ENCODE measurements at places on chromosomes 3 and 15.

DNA sequence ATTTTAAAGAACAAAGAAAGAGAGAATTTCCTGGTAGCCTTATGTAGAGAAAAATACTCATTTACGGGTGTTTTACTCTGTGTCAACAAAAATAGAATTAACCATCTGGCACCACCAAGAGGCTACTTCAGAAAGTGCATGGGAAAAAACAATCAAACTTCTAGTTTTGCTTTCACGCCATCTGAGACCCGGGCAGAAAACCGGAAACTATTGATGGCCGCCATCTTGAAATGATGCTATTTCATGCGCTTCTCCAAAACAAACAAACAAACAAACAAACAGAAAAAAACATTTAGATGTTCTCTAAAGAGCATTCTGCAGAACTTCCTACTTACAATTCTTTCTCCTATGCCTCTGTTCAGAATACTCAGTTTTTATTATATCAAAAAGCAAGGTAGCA, 49.4 kb upstream of the SYNPR start:
- peak; percentile 10 for DNase-seq

- DNase-seq, result no peak
Observed at GRCh38 chr3:143343944-143344343, 224.4 kb downstream of the CHST2 start.

DNA sequence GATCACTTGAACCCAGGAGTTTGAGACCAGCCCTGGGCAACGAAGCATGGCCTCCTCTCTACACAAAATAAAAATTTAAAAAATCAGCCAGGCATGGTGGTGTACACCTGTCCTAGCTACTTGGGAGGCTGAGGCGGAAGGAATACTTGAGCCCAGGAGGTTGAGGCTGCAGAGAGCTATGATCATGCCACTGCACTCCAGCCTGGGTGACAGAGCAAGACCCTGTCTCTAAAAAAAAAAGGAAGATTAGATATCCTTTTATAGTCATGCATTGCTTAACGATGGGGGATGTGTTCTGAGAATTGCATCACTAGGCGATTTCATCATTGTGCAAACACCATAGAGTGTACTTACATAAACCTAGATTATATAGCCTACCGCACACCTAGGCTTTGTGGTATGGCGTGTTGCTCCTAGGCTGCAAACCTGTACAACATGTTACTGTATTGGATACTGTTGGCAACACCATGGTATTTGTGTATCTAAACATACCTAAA, 12.6 kb downstream of the ALAS1 start:
- DNase-seq, result no peak

DNA sequence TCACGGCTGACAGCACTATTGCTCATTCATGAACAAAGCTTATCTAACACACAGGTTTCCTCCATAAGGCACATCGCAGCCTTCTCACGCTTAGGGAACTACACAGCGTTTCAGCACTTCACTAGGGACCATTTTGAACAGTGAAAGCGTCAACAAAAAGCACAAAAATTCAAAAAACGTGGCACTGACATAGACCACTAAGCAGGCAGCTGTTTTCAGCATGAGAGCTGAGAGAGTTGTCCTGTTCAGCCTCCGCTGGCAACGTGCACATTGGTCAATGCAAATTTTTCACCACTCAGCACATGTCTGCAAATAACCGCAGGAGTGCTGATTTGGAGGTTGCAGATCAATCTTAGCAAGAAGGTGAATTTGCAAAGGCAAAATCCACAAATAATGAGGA, 109.2 kb downstream of the LRRK1 start:
- DNase-seq, result no peak

GRCh38 chr3:24550588-24550987, 55.9 kb upstream of the THRB start:
- DNase-seq, result no peak

DNA sequence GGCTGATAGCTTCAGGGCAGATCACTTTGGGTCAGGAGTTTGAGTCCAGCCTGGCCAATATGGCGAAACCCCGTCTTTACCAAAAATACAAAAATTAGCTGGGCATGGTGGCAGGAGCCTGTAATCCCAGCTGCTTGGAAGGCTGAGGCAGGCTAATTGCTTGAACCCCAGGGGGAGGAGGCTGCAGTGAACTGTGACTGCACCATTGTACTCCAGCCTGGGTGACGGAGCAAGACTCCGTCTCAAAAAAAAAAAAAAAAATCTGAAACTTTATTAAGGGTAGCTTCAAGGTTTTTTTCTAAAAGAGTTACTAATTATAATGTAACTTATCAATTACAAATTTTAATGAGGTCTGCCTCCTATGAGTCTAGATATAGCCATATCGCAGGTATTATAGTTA, 5.1 kb downstream of the NECTIN3 start:
- no peak for DNase-seq

DNA sequence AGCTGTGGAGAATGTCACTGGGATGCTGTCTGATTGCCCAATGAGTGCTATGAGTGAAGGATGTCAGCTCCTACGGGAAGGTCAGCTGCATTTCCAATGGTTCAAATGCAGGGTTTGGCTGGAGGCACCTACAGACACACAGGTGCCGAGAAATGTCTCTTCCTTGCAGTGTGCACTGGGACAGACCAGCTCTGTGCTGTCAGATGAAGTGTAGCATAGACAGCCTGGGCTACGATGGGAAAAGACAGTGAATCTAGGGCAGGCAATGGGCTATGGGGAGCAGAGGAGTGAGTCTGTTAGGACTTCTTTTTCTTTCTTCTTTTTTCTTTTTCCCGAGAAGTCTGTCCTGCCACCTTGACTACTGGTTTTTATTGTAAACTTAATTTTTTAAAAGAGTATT, 223.1 kb upstream of the EOMES start:
- no peak for DNase-seq

DNA sequence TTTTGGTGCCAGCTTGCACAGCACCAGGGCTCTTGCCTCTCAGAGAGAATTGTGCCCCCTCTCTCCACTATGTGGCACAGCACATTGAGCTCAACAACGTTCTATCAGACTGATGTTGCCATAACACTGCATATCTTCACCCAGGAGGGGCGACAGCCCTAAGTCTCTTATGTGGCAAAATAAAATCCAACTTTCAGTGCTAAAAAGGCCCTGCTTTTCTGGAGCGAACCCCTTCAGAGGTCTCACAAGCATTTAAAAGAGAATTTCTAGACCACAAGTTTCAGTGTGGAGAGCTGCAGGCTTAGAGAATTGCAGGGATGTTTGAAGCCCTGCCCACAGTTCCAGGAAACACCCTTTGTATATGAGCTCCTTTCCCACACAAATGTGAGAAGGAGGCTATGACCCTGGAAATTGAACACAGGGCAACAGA, 85.5 kb downstream of the LIPC start:
- no peak for DNase-seq

GRCh38 chr15:73965094-73965757, 26.9 kb downstream of the STOML1 start:
- no peak for DNase-seq

DNA sequence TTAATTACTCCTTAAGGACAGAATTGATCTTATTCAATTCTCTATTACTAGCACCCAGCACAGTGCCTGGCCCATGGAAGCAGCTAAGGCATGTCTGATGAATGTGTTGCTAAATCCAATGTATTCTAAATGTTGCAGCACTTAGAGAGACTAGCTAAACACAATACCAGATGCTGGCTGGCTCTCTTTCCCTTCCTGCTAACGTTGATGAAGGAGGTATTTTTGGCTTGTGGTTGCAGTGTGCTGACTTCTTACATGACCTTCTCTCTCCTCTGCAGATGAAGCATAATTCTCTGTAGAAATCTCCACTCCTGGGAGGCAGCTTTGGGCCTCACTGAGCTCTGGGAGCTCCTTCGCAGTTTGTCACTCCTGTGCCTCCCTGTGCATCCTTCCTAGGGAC, 183.6 kb downstream of the PEX5L start:
- DNase-seq, result no peak

DNA sequence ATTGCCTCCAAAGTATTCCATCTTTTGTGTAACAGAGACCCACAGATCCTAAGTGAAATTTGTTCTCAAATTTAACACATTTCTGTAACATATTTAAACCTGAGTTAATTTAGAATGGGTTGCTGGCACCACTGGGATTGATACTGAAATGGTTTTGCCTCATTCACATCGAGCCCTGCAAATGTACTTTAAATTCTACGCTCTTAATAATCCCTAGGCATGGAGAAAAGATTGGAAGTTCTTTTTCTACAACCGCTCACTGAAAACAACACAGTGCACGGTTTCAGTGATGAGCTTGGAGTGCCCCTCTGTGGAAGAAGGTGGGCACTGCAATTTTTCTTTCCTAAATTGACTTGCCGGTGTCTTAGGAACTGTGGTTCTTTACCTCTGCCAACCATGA, 109.9 kb upstream of the ATP11B start:
- DNase-seq, result peak; percentile 43

- DNase-seq, result no peak
Observed at GRCh38 chr3:151377768-151378385, 6.7 kb downstream of the P2RY12 start.

GRCh38 chr3:66816090-66816761, 181.9 kb upstream of the KBTBD8 start:
- DNase-seq, result peak; percentile 22

DNA sequence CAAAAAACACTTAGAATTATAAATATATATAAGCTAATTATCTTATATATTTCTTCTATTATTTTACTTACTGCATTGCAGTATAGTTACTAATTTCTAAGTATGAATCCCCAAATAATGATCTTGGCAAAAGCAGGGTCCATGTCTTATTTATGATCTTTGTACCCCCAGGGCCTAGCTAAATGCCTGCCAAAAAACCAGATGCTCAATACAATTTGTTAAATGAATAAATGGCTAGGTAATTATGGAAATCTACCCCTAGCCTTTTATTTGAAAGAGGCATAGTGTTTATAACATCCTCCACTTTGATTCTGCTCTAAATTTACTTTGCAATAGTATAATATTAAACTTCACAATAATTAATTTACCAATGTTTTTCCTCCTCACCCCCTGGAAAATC, 69.5 kb downstream of the CSNK1G1 start:
- no peak for DNase-seq

DNA sequence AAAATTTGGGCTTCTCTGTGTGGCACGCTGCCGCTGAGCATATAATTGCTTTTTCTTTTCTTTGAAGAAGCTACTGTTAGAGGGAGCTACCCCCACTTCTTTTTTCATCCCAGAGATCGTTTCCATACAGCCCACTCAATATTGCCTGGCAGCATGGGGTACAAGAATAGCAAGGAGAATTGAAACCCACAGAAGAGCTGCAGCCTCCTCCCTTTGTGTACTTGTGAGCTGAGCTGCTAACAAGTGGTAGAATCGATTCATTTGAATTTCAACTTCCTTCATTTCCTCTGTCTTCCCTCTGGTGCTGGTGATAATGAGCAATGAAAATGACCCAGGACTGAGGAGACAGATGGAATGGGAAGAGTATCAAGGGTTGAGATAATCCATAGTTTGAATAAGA, 64.9 kb downstream of the LRRC3B start:
- DNase-seq, result no peak
